Activated CD8-positive, alpha-beta memory T cell treated with anti-CD3 and anti-CD28 coated beads for 24 hours (primary cell): ENCODE measurements at places on chromosomes 16 and 17.

DNA sequence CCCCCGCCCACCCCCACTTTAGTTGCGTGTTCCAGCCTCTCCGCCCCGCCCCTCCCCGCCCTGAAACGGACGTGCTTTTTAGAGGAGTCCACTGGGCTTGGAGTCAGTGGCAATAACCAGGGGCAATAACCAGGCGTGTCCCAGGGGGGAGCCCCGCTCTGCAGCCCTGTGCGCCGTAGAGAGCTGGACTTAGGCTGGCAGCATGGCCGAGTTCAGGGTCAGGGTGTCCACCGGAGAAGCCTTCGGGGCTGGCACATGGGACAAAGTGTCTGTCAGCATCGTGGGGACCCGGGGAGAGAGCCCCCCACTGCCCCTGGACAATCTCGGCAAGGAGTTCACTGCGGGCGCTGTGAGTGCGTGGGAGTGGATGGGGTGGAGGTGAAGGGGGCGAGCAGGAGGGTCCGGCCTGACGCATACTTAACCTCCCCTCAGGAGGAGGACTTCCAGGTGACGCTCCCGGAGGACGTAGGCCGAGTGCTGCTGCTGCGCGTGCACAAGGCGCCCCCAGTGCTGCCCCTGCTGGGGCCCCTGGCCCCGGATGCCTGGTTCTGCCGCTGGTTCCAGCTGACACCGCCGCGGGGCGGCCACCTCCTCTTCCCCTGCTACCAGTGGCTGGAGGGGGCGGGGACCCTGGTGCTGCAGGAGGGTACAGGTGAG is at the start of gene ALOX15B:
Gene ALOX15B (plus strand): TSS at position 106 of the 657 bp plus-strand sequence. CDS start 97 bp downstream, at position 203.
- no peak for DNase-seq

DNA sequence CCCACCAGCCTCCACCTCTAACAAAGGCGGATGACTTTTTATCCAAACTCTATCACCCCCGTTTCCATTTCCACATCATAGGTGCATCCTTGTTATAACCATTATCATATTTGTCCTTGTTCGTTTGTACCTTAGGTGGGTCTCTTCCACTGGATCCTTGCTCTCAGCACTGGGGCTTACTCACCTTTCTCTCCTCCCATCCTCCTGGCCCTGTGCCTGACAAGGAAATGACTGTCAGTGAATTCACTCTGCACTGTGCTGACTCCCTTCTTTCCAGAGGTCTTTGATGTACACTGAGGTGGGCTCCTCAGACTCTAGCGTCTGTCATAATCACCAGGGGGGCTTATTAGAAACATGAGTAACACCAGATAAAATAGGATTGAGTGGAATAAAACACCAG is 3.1 kb downstream of the GSG1L2 start:
- DNase-seq, result no peak

GRCh38 chr17:66423056-66423955 is 120.9 kb downstream of the PRKCA start:
- DNase-seq, result no peak

DNA sequence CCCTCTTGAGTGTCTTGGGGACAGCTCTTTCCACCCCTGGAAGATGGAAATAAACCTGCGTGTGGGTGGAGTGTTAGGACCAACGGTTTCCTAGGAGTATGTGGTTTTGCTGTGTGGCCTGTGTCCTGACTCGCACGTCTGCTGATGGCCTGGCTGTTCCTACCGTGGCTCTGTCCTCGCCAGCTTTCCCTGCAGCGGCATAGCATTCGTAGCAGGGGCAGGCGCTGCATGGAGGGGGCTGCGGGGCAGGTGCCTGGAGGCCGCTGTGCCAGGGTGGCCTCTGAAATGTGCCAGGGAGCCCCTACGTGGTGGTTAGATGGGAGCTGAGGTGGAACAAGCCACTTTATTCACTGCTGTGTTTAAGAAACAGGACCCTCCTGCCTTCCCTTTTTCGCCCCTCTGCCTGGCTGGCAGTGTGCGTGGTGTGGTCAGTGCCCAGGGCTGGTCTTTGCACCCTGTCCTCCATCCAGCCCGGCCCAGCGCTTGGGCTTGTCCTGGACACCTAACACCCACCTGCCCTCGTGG is 10.6 kb downstream of the SLC16A3 start:
- DNase-seq, result no peak

DNA sequence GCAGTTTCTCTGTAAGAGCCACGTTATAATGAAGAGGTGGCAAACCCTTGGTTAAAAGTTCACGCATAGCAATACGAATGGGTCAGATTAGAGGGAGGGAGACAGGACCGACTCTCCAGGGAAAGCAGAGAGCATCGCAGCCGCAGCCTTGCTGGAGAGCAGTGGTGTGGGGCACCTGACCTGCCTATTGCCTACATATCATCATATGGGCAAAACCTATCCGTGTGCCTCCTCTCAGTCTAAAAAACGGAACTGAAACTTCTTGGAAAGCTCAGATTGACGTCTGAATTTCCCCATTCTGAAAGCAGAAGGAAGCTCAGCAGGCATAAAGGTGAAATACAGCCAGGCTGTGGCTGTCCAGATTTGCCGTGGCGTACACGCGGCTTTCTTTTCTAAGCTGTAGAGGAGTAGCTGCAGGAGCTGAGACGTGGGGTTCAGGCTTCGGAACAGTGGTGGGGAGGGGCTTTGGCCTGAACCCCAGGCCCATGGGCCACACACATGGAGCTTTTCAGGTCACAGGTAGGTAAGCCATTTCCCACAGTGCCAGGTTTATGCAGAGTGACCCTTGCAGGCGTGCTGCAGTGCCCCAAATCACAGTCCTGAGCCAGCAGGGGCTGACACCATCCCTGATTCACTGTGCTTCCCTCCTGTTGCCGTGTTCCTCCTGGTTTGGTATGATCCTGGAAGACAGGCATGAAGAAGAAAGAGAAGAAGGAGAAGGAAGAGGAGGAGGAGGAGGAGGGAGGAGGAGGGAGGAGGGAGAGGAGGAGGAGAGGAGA is 41.6 kb upstream of the TNRC6C start:
- DNase-seq, result no peak

GRCh38 chr16:66832661-66833305 is 2.0 kb upstream of the NAE1 start:
- DNase-seq, result peak; percentile 24

GRCh38 chr17:83193336-83194185 is 114.2 kb downstream of the METRNL start:
- DNase-seq, result no peak

DNA sequence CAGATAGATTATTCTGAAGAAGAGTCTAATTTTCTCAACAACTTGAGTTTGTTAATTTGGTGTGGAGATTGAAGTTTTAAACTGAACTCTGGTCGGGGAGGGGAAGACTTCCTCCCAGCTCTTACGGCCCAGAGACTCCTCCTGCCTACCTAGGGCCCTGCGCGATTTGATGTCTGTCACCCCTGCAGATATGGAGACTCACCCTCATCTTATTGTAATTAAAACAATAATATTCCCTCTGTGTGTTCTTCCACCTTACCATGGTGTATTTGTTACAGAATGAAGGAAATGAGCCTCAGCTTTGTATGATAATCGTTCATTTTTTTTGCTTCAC is 184.4 kb upstream of the CACNG5 start:
- DNase-seq, result no peak

DNA sequence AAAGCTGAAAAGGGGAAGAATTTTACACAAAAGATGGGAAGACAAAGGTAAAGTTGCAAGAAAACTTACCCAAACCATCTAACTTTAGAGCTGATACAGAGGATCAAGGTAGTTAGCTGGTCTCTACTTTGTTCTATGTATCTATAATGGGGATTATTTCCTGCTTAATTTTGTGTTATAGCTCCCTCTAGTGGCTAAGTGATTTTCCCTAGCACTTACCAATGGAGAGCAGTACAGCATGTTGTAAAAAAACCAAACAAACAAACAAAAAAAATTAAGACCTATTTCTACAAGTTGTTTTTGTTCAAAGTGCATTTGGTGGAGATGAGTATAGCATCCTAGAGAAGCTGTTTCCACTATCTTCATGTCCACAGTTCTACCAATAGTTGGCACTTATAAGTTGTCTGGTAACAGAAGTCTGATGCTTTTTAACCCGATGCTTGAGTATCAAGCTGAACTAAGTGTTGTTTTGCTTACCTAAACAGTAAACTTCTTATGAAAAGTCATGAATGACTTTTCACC is 7.5 kb downstream of the SRSF1 start:
- no peak for DNase-seq

- DNase-seq, result no peak
These were observed 38.2 kb downstream of the SNTB2 start for GRCh38 chr16:69225121-69225520.

- no peak for DNase-seq
These were observed 15.3 kb downstream of the CDH3 start for GRCh38 chr16:68660359-68660795.

GRCh38 chr17:80848449-80849102 is 143.1 kb upstream of the CHMP6 start:
- no peak for DNase-seq

- no peak for DNase-seq
These were observed 7.0 kb upstream of the GSDMA start for GRCh38 chr17:39955726-39956225.

DNA sequence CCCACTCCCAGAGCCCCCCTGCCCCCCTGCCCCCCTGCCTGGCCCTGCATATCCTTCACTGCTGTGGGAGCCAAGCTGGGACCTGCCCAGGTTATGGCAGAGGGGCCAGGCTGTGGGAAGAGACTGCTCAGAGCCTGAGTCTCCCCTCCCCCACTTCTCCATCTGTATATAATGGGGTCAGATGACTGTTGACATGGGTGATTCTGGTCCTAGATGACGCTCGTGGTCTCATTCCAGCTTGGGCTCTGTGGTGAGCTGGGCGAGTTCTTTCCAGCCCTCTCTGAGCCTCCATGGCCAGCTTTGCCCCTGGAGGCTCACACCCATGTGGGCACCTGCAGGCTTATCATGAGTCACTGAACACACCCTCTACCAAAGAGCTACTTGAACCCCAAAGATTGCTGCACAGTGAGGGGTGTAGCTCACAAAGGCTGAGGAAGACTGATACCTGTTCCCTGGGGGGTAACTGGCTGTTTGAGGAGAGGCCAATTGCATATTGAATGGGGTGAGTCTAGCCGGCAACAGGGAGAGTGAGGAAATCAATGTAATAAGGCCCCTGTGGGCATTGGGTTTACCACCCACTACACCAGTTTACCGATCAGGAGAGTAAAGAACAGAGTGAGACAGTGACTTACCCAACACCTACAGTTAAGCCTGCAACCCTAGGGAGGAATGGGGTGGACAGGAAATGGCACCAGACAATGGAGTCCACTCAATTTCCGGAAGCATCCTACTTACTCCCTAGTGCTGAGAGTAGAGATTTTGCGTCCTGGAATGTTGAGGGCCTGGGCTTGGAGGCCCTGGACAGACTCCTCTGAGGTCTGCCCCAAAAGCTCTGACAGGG is 4.2 kb upstream of the SREBF1 start:
- no peak for DNase-seq

- no peak for DNase-seq
These were observed 23.0 kb downstream of the ADGRG5 start for GRCh38 chr16:57565461-57565860.

DNA sequence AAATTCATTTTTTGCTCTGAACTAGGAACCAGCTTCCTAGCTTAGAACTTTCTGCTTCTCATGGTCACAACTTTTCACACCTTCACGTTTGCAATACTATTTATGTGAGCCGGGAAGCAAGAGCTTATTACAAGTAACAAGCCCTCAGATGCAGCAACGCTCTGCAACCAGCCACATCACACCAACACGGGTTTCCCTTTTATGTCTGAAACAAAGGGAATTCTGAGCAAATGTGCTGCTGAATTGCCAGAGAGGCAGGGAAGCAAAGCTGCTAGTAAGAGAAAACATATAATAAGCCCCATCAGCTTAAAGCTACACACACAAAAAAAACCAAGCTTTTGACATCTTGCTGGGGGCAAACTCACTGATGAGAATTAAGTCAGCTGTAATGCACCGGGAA is 122.2 kb downstream of the SLC39A11 start:
- no peak for DNase-seq

- DNase-seq, result no peak
These were observed 22.4 kb downstream of the CES1 start for GRCh38 chr16:55810451-55810961.

DNA sequence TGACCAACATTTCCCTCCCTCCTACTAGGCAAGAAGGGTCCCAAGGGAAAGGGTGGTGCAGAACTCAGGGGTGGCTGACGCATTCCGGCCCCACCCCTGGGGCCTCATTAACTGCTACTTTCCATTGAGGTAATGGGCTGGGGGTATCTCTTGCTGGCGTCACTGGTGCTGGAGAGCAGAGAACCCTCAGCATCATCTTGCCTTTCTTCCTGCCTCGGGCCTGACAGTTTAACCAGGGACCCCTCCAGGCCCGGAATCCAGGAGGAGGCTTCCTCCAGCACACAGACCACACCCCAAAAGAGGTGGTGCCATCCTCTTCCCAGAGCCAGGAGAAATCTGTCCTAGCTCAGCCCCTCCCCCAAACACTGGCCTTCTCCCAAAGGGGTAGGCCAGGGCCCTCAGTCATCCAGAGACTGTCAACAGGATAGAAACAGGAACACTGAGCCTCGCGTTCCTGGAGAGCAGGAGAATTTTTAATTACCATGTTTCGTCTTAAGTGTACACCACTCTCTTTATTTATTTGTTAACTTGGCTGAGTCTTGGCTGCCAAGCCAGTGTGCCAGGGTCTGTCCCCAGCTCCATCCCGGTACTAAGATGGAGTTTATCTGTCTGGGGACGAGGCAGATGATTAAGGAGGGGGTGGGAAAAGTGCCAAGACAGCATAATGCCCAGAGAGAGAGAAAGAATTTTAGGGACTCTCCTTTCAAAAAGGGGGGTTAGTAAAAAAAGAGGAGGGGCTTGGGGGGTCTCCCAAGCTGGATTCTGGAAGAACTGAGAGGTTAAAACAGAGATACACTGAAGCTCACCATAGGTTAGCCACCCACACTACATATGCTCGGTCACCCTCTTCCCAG is 5.1 kb downstream of the ETV4 start:
- no peak for DNase-seq

DNA sequence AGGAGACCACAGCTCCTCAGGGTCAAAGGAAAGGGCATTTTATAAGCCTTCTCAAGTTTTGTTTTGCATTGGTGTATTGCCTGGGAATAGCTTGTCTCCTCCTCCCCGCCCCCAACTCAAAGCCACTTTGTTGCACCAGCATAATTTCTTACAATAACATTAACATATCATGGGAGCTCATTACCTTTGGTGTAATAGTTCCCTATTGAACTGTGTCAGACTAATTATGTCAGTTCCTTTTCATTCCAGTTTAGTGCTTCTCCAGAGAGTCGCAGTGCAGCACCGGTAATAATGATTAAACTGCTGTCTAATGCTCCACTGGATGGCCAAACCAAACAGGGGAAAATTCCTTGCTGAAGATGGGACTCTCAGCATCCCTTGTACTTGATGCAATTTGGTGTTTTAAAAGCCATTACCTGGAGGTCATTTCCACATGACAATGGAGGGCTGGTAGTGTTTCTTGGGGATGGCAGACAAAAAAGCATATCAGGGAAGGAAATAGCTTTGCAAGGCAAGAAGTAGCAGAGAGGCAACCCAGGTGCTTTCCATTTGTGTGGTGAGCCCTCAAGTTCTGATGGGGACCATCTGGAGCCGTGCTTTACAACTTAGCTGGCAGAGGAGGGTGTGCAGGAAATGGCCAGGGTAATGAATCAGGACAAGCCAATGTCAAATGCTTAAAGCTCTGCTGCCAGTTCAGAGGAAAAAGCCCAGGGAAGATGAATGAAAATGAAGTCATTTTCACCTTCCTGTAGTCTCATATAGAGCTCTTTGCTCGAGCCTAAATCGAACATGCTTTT is 91.5 kb upstream of the NLRP1 start:
- DNase-seq, result no peak

GRCh38 chr17:74270333-74270732 is 3.7 kb upstream of the DNAI2 start:
- no peak for DNase-seq
